ENCODE measurements at places on chromosomes 16 and 17. TPM values are rescaled to one million over a fixed set of nuclear protein-coding genes. Genes with fewer than 3 reads are reported as not detected.

DNA sequence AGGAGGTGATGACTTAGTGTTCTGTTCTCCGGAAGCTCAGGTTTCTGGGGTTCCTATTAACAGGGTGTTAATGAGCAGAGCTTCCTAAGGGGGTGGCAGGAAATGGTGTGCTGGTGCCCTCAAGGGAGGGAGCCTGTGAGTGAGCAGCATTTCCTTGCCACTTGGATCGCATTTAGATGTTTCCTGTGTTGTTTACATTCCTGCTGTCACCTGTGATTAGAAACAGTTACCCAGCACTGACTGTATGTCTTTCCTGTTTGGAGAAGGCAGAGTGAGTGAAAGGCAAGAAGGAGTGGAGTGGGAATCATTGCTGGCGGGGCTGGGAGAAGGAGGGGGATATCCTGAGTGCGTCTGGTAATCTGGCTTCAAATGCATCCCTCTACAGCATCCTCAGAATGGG lies 214.6 kb downstream of the CCDC182 start:
- no peak for DNase-seq

SEPTIN12 gene
- not detected for total RNA-seq

DNA sequence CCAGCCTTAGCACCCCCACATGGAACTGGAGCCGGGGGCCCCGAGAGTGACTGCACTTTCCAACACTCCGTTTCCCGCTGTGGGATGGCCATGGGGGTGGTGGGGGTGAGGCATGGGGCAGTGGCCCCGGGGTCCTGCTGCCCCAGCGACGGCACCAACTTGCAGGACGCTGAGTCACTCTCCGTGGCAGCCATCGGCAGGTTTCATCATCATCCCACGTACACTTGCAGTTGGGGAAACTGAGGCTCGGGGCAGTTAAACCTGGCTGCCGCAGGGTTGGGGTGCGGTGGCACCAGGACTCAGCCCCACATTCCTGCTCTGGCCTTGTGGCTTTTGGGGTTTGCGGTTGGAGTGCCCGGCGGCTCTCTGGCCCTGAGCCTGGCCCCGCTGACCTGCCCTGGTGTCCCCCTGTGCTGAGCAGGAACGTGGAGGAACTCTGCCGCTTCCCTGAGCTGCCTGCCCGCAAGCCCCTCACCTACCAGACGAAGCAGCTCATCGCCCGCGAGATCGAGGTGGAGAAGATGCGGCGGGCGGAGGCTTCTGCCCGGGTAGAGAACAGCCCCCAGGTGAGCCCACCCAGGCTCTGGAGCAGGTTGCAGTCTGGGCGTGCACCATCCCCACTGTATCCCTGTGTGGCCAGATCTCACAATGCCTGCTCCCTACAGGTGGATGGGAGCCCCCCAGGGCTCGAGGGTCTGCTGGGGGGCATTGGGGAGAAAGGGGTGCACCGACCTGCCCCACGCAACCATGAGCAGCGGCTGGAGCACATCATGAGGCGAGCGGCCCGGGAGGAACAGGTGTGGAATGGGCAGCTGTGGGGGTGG lies 4.0 kb downstream of the GNG13 start:
- no peak for DNase-seq

DNA sequence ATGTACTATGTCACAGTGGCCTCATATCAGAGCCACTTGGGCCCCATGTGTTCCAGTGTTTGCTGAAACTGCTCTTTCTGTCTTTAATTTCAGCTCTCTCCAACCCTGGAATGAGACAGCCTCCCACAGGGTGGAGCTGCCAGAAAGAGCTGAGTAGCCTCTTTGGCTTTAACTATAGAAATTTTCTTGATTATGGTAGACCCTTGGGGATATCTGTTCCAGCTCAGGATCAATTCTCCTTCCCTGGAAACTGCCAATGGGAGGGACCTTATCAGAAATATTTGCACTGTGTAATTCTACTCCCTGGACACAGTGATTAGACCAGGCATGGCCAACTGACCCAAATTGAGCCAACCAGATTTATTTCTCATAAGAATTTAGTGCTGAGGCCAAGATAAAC lies 39.0 kb upstream of the KDM8 start:
- DNase-seq: no peak

- DNase-seq: no peak
Observed at GRCh38 chr17:65537845-65538674, 23.4 kb downstream of the AXIN2 start.

DNA sequence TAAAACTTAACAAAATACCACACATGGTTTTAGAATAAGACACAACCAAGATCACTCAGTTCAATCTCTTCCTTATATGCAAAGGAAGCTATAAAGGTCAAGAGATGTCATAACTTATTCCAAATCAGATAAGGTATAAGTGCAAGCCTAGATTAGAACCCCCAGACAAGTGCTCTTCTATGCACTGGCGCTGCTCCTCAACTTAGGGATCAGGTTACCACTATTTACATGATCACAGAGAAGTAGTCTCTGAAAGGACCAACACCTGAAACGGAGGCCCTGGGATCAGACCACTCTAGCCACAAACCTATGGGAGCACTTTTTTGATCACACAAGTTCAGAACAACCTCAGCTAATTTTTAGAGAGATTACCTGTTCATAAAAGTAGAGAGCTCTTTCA lies 16.6 kb downstream of the COPS3 start:
- DNase-seq: no peak

- no peak for DNase-seq
Observed at GRCh38 chr17:43327421-43327820, 71.4 kb upstream of the ARL4D start.

CCDC78 gene
- total RNA-seq: 6.1 TPM

- DNase-seq: no peak
Observed at GRCh38 chr17:54237911-54238515, 415.3 kb downstream of the KIF2B start.

GRCh38 chr16:84665843-84666242 lies 17.5 kb downstream of the KLHL36 start:
- DNase-seq: no peak

GRCh38 chr17:4719684-4720221 lies 9.3 kb downstream of the ARRB2 start:
- no peak for DNase-seq

ASGR2 gene
- total RNA-seq: not detected

DNA sequence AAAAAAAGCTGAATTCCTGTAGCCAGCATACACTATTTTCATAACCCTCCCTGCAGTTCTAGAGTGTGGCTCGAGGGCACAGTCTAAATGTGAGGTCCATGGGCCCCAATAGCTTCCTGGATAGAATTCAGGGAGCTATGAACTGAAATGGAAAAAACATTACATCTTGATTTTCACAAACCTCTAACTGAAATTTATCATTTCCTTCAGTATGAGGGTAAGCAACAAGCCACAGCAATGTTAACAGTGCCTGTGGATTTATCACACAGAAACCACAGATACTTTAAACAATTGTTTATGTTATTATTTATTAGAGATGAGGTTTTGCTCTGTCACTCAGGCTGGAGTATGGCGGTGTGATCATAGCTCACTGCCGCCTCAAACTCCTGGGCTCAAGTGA lies 18.2 kb downstream of the TMEM92 start:
- DNase-seq: no peak

- peak; percentile 43 for DNase-seq
Observed at GRCh38 chr17:68184816-68185436, 62.9 kb upstream of the AMZ2 start.

DNA sequence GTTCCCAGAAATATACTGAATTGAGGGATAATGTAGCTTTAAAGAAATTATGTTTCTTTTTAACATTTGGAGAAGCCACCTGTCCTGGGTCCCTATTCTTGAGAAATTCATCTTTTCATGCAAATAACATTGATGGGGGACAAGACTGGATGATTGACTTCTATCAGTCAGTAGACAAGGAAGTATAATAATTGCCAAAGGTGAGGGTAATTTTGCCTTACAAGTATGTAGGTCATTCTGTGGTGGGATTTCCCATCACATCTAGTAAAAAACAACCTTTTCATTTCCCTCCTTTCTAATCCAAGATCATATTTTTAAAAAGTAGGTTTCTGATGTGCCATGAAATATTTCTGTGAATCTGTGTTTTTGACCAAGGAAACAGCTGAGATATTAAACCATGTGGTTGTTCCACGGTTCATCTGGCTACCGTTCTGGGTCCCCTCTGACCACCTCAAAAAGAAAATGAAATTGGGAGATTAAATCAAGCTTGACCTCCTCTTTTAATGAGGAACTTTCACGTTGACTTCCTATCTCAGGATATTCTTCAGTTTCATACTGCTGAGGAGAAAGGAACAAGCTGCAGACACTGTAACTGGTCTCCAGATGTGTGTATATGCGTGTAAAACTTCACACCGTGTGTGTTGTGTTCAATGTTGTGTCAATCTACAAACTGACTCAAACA lies 138.6 kb downstream of the MAP2K6 start:
- DNase-seq: no peak

PHOSPHO1 gene
- not detected for total RNA-seq

KRT36 gene
- total RNA-seq: not detected

DNA sequence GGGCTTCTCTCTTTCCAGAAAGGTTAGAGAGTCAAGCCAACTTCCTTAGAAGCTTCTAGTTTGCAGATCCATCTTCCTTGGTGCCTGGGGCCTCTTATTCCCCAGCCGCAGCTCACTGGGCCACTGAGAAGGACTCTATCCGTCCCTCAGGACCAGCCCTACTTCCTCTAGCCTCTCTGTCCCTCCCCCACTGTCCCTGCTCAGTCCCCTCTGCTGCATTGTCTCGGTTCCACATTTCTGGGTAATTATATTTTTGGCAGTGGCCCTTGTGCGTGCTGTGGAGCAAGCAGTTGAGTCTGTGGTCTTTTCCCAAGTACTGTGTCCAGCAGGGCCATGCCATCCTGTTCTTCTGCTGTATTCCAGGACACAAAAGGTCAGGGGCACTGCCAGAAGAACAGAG lies 17.8 kb downstream of the IRX3 start:
- no peak for DNase-seq

GRCh38 chr17:41073676-41074075 lies 8.0 kb upstream of the KRTAP2-4 start:
- no peak for DNase-seq

DNA sequence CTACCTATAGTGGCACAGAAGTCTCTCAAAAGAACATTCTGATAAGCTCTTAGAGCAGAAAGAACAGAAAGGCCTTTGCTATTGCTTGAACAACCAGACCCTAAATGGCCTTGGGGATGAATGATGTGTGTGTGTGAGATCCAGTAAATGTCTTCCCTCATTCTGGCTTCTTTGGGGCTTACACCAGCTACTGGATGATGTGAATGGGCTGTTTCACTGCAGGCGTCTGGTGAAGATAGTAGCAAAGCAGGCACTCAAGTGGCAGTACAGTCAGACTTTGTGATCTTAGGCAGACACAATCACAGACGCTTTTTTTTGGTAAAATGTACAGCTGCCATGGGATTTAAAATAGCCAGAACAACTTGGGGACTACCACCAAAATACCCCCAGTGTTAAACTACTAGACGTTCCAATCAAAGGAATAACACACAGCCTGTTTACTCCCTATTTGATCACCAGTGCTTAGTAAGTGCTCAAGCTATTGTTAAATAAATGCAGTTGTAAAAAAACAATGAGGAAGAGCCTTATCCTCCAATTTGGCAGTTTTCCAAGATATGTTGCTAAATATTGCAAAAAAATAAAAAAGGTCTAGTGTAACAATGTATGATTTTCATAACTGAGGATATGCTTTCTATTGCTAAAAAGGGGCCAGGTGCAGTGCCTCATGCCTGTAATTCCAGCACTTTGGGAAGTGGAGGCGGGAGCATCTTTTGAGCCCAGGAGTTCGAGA lies 17.9 kb downstream of the NDUFAB1 start:
- no peak for DNase-seq

SLC52A1 gene
- 0.85 TPM for total RNA-seq

- no peak for DNase-seq
Observed at GRCh38 chr17:82179946-82180475, 32.6 kb downstream of the CCDC57 start.

- DNase-seq: no peak
Observed at GRCh38 chr16:12558641-12559040, 245.0 kb downstream of the CPPED1 start.
